ENCODE measurements at places on chromosomes 2 and 18.

DNA sequence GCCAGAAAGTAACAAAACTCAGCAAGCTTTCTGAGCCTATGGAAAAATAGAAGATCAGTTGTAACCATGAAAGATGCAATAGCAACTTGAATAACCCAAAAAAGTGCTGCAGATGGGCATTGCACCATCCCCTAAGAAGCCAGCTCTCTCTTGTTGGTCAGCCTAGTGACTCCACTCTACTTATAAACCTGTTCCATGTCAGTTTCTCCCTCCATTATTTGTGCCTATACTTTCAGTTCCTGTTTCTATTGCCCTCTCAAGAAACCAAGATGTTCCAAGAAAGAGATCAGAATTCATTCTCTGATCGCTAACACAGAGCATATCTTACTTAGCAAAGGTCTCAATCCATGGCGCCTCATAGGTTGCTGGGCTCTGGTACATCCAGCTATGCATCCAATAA is 170.3 kb upstream of the MAP2 start:
- DNase-seq, result no peak

GRCh38 chr2:134973241-134974138 is 54.9 kb downstream of the CCNT2 start:
- peak; percentile 51 for DNase-seq

GRCh38 chr2:49131801-49132200 is 22.5 kb downstream of the FSHR start:
- no peak for DNase-seq

- DNase-seq, result no peak
Measured at GRCh38 chr2:2916621-2917020, 461.0 kb downstream of the EIPR1 start.

GRCh38 chr2:28449126-28449487 is 46.8 kb upstream of the PLB1 start:
- no peak for DNase-seq

- no peak for DNase-seq
Measured at GRCh38 chr2:127193164-127193966, 26.7 kb downstream of the CYP27C1 start.

- DNase-seq, result no peak
Measured at GRCh38 chr2:9991829-9992273, 40.4 kb downstream of the GRHL1 start.

DNA sequence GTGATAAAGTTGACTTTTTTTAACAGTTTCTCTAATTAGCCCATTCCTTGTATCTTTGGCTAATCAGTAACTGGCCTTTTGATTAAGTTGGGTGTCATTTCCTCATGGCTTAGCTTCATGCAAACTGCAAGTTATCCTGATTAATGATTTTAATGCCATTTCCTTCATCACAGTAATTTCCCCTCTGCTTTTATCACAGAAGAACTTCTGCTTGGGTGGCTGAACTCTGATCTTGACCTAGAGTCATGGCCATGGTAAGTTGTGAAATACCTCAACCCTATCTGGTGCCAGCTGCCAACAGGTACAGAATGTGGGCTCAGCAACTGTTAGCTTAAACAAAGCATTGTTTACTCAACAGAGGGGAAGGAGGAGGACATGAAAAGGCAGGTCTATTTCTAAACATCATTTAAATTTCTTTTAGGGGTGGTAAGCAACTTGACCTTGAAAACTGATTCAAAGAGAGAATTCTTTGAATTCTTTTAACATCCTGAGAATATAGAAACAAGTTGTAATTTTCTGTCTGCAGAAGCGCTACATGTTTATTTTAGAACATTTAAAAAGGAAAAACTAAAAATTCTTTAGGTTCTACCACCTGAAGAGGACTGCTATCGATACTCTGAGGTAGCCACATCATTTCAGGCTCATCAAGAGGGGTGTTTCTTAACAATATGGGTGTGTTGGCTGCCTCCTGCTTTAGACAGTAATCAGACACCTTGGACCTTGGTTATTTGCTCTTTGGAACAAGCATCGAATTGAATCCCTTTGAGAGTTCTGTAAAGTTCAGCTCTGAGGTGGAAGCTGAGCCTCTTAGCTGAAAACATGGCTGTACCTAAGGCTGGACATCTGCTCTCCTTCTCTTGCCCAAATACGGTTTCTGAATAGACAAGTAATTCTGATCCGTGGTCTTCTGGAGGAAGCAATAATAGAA is 39.7 kb downstream of the ANXA4 start:
- DNase-seq, result no peak

GRCh38 chr2:107627164-107627563 is 199.5 kb upstream of the RGPD4 start:
- DNase-seq, result no peak

- peak; percentile 96 for DNase-seq
Measured at GRCh38 chr2:218896501-218897393, 16.1 kb downstream of the WNT10A start.

DNA sequence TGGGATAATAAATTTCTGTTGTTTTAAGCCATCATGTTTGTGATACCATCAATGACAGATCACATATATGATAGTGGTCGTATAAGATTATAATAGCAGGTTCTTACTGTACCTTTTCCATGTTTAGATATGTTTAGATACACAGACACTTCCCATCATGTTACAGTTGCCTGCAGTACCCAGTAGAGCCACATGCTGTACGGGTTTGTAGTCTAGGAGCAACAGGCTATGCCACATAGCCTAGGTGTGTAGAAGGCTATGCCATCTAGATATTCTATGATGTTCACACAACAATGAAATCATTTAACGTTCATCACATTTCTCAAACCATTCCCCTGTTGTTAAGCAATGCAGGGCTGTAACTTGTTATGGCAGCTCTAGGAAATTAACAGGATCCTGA is 132.9 kb upstream of the SH3BP4 start:
- no peak for DNase-seq

GRCh38 chr18:74817576-74817975 is 219.9 kb downstream of the ZNF407 start:
- DNase-seq, result no peak

- no peak for DNase-seq
Measured at GRCh38 chr18:37672932-37673595, 107.5 kb upstream of the CELF4 start.

DNA sequence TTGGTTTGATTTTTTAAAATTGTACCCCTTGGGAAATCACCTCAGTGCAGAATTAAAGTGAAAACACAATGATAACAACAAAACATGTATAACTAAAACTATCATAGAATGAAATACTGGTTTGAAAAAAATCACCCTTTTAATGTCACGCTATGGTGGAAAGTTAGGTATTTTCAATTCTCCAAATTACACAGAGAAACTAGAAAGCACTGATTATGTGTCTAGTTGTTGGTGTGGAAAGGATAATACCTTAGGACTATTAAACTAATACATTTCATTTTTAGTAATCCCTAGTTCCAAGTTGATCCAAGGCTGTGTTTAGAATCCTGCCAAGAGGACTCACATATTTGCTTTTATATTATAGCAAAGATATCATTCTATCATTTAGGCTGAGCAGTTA is 71.2 kb downstream of the NUP35 start:
- peak; percentile 17 for DNase-seq

- DNase-seq, result peak; percentile 28
Measured at GRCh38 chr2:177338177-177338721, 54.3 kb upstream of the AGPS start.

DNA sequence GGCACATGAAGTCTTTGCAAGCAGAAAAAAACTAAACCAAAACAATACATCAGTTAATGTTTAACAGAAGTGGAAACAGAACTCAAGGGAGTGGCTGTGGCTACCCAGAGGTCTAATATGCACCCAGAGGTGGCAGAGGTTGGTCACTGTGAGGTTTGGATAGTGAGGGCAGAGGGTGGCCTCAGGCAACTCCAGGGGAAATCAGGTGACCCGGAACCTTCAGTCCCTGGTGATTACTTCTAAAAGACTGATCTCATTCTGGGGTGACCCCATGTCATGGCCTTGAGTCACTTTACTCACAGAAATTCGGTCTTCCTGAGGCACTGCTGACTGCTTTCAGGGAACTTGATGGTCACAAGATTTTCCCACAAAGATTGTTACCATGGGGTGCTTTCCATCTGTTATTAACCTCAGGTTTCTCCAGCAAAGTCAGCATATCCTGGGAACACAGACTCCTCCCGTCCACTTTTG is 99.4 kb downstream of the TMEM17 start:
- no peak for DNase-seq

GRCh38 chr2:18430996-18431748 is 129.3 kb downstream of the RDH14 start:
- DNase-seq, result no peak

DNA sequence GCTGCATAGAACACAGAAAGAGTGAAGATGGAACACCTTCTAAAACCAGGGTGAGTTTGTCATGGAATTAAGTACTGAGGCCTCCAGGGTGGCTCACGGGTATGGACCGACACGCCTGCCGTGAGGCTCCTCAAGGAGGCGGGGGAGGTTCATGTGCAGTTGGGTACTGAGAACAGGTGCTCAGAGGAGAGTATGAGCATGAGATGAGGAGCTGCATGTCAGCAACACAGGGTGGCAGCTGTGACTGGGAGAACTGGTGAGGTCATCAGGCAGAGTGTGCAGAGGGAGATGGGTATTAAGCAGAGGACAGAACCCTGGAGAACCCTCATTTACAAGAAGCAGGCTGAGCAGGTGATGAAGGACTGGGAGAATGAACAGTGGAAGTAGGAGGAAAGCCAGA is 63.2 kb upstream of the KLHL29 start:
- no peak for DNase-seq

DNA sequence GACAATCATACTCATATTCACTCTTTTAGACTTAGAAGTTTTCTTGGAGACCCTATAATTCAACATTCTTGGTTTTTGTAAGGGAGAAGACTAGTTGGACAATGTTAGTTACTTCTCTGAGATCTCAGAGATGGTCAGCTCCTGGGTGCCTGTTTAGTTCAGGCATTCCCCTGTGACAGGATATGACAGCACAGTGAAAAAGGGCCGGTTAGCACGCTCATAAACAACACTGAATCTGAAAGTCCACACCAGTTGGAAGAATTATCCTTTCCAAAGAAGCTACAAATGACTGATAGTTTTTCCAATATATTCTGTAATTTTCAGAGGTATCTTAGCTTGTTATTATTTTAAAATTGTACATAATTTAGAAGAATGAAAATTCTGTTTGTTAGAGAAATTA is 75.7 kb downstream of the ADAM23 start:
- DNase-seq, result peak; percentile 29

- DNase-seq, result no peak
Measured at GRCh38 chr2:127508631-127509034, 17.7 kb downstream of the IWS1 start.

- DNase-seq, result peak; percentile 58
Measured at GRCh38 chr18:3652380-3653262, 202.6 kb downstream of the TGIF1 start.
